ENCODE measurements at places on chromosomes 5 and 9.

DNA sequence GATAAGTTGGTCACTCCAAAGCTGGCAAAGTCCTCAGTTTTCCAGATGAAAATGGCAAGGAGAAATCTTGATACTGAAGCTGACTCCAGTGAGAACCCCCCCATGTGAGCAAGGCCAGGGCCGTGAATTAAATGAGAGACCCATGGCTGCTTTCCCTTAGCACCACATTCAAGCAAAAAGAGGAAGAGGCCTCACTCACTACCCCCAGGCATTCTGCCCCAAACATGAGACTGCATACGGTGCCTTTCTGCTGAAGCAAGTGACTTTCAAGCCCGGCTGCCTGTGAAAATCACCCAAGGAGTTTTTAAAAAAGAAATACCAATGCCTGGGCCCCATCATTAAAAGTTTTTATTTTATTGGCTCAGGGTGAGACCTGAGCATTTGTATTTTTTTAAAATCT lies 66.9 kb downstream of the TMEM252 start:
- DNase-seq = no peak

- DNase-seq = no peak
Measured at GRCh38 chr5:39146831-39147540, 72.4 kb downstream of the FYB1 start.

GRCh38 chr9:114303571-114303970 lies 19.3 kb upstream of the ORM1 start:
- DNase-seq = no peak

DNA sequence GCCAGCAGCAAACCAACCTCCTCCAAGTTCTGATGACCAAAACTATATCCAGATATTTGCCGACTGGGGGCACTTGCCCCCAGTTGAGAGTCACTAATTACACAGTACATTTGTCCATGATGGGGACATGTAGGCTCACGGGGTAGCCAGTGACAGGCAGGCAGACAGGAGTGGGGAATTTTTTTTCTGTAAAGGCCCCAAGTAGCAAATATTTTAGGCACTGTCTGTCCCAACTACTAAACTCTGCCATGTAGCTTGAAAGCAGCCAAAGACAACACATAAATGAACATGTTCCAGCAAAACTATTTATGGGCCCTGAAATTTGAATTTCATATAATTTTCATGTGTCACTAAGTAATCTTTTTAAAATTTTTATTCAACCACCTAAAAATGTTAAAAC lies 80.7 kb downstream of the GRIA1 start:
- no peak for DNase-seq

- DNase-seq = no peak
Measured at GRCh38 chr5:87183896-87184295, 83.8 kb upstream of the RASA1 start.

DNA sequence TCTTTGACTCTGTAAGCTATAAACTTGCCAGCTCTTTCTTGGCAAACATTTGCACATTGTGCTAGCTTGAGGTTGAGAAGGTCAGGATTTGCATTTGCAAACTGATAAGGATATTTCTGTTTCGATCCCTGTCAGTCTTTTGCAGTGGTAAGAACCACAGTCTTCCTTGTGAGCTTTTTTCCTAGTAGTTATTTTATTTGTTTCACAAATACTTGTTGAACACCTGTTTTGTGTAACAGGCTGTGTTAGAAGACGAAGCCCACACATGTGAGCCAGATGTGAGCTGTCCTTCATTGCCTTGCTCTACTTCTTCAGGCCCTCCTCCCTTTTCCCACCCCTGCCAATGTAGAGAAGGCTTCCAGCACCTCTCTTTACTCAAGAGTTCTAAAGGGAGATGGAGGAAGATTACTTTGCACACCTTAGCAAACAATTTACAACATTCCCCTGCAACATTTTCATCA lies 327.0 kb upstream of the KLF4 start:
- DNase-seq = no peak

DNA sequence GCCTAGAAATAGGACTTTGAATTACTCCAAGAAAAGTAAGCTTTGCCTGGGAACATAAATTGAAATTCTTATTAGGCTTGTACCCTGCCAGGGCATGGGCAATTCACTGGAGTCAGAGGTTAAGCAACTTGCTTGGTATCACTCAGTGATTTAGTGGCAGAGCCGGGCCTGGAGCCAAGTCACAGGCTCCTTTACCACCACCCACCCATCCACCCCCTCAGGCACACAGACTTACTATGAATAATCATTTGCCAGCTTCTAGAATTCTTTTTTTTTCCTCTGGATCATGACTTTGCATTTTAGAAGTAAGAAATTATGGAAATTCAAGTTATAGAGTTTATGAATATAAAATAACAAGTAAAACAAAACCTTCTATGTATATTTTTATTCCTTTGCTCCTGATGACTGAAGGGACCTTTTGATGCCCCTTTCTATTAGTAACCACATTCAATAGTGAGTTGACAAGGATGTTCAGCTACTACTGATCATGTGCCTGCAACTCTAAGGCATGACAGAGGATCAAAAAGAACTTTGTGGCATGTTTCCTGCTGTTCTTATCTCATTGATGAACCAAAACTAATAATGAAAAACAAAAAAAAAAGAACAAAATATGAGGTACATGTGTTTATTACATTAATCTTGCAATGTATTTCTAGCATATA lies 614.7 kb downstream of the TLR4 start:
- DNase-seq = no peak

DNA sequence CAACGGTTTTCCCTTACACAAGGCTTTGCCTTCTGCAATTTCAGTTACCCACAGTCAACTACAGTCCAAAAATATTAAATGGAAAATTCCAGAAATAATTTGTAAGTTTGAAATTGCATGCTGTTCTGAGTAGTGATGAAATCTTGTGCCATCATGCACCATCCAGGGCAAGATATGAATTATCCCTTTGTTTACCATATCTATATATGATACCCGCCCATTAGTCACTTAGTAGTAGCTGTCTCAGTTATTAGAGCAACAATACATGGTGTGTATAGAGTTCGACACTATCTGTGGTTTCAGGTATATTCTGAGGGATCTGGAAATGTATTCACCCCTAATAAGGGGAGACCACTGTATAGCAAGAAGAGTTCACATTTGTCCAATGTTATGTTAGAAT lies 29.4 kb downstream of the ERBIN start:
- DNase-seq = no peak

DNA sequence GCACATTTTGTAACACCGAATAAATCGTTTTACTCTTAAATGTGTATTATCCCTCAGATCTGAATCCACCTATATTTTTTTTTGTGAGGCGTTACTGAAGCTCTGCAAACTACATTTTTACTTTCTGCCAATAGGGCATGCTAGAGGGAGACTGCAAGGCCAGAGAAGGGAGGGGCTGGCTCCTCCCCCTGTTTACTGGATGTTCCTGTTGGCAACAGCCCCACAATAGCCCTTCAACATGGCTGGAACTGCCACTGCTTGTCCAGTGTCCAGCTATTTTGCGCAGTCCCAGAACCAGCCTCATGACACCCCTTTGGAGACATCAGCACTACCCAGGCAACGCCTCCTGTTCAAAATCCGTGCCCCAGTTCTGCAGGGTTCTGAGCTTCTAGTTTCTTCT lies 85.4 kb upstream of the MIER3 start:
- DNase-seq = no peak

- DNase-seq = no peak
Measured at GRCh38 chr5:56557198-56557597, 258.2 kb upstream of the MAP3K1 start.

DNA sequence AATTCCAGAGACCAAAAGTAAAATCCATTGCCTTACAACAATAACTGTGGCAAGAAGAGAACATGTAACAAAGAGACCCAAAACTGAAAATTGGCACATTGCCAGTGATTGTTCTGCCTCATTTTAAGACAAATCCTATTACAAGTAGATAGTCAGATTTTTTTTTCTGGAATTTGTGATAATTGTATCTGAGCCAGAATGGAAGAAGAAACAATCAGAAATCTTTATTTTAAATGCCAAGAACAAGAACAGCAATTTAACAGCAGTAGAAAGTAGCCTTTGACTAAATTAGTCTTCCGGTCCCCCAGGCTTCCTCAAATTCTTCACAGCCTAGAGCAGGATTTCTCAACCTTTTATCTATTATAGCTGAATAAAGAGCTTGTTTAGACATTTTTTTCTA lies 106.7 kb upstream of the PTPN3 start:
- no peak for DNase-seq

GRCh38 chr5:62653864-62654575 lies 75.4 kb downstream of the LRRC70 start:
- no peak for DNase-seq

DNA sequence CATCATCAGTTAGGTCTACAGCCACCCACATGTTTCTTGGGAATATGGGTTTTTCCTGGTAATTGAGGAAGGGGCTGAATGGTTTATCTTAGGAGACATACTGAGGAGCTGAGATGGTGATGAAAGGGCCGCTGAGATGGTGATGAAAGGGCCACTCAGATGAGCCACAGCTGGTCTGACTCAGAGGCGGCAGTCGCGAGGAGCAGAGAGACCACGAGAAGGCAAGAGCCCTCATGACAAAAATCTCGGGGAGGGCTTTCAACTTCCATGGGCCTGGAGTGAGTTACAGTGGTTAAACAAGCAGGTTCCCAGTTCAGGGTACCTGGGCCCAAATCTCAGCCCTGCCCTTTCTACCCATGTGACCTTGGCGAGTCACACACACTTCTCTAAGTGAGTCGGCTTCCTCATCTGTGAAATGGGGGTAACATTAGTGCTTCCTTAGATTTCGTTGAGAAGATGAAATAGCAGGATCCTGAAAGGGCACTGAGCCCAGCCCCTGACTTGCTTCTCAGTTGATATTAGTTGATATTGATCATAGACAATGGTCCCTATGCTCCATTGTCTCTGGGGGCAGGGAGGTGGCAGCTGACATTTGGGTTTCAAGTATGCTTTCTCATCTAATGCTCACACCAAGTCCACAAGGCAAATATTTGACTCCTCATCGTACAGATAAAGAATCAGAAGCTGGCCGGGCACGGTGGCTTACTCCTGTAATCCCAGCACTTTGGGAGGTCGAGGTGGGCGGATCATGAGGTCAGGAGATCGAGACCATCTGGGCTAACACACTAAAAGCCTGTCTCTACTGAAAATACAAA lies 169.5 kb downstream of the RGS3 start:
- no peak for DNase-seq

GRCh38 chr5:13830536-13830935 lies 114.0 kb downstream of the DNAH5 start:
- DNase-seq = no peak

- DNase-seq = no peak
Measured at GRCh38 chr5:112203229-112203628, 215.8 kb downstream of the EPB41L4A start.

DNA sequence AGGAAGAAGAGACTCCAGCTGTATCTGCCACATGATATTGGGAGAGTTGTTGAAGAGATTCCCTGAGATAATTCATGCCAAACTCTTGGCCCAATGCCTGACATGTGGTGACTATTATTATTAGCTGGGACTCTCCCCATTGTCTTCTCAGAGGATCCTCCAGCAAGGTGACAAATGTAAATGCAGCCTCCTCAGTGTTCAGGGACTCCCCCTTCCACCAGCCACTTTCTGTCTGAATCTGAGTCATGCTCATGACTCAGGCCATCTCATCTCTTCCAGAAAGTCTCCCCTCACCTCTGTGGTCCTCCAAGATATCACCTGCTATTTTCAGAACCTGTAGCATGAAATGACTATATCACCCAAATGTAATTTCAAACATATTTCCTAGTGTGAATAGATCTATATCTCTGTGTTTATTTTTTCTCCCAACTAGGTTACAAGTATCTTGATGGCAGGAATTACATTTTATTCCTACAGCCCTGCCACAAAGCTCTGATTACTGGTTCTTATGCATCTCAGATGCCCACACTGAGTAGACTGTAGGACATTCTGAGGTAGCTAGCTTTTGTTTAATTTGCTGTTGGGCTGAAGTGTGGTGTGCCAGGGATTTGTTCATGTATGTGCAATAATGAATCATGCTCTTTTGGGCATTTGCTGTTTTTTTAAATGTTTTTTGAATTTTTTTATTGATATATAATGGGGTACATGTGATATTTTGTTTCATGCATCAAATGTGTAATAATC lies 126.6 kb upstream of the IL12B start:
- DNase-seq = peak; percentile 52

- DNase-seq = no peak
Measured at GRCh38 chr9:101683236-101683635, 55.2 kb downstream of the GRIN3A start.

DNA sequence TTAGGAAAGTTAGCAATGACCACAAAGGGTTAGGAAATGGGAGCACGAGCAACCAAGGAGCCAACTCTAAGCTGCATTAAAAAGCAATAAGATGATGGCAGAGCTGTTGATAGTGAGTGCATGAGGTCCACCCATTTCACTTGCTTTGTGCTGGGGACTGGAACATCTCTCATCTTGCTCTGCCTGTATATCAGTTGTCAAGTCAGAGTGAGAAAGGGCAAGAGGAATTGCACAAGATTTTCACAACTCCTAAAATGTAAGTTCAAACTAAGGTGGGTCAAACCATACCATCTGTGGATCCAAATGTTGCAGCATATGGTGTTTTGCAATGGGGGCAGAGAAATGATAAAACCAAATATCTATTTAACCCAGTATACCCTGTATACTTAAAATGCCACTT lies 2.8 kb upstream of the ESM1 start:
- DNase-seq = no peak

GRCh38 chr9:98943682-98944056 lies at the start of gene COL15A1:
TSS of gene COL15A1 (plus strand) at chr9:98943907. CDS start at chr9:98944062, 155 bp downstream.
- DNase-seq = no peak

DNA sequence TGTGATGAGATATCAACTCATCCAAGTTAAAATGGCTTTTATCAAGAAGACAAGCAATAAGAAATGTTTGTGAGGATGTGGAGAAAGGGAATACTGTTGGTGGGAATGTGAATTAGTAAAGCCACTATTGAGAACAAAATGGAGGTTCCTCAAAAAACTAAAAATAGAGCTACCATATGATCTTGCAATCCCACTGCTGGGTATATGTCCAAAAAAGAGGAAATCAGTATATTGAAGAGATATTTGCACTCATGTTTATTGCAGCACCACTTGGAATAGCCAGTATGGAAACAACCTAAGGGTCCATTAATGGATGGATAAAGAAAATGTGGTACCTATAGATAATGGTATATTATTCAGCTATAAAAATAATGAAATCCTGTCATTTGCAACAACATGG lies 25.1 kb downstream of the PPIP5K2 start:
- no peak for DNase-seq

- DNase-seq = no peak
Measured at GRCh38 chr5:119312403-119312802, 43.4 kb upstream of the TNFAIP8 start.

- no peak for DNase-seq
Measured at GRCh38 chr9:78118742-78119473, 87.3 kb upstream of the GNAQ start.

GRCh38 chr9:7234144-7234543 lies 476.4 kb downstream of the KDM4C start:
- peak; percentile 41 for DNase-seq

DNA sequence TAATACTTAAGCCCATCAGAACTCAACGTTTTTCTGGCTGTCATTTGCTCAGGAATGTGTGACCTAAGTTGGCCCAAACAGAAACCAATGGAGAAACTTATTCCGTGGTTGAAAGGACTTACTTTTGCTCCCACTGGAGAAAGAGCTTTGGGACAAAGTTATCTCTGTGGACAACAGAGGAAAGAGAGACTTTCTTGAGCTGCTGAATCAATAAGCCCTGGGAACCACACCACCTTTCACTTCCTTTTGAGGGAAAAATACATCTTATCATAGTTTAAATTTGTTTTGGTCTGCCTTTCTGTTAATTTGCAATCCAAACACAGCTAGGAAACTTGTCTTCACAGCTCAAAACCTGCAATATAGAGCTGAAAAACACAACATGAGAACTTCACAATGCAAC lies 62.8 kb upstream of the VCAN start:
- no peak for DNase-seq

Measured in stimulated activated CD4-positive, alpha-beta T cell treated with anti-CD3 and anti-CD28 coated beads, TNF-alpha, amount 100 ng/mL, for 24 hours (primary cell).